ENCODE measurements at places on chromosomes 3 and 15.

- DNase-seq, result no peak
Measured at GRCh38 chr15:73165844-73166243, 113.6 kb downstream of the NEO1 start.

DNA sequence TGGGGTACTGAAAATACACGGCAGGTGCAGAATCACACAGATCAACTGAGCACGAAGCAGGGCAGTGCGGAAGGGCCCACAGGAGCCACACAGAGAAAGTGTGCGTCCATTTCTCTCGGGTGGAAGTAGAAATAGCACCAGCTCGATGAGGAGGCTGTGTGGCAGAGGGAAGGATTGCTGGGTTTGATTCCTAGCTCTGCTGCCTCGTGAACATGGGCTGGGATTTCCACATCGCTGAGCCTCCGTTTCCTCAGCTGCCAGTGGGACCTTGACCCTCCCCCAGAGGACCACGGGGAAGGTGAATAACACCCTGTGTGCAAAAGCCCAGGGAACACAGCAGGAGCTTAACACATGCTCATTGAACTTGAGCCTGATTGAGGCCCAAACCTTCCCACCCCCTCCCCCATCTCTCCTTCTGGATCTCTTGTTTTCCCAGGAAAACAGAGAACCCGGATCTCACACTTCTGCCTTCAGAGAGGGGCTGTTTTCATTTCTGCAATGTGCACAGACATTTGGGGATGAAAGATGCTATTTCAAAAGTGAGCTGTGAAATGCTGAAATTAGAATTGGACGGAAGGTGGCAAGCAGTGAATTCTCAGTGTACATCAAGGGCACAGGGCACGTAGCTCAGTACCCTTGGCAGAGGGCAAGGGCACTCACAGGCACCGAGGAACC, 38.4 kb downstream of the ABTB1 start:
- DNase-seq, result no peak

DNA sequence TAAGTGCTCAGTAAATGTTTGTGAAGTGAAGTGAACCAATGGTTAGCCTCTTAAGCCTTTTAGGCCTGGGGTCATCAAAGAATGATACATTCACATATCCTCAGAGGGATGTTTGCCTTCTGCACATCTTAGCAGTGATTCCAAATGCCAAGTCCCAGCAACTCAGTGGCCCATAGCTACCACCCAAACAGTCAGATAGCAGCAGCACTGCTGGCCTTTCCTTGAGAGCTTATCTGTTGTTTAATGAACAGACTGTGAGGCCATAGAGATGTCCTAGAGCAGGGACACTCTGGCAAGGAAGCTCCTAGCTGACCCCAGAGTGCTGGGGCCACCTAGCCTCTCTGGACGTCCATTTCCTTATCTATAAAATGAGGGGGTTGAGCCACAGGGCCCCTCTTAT, 86.8 kb downstream of the CYP19A1 start:
- no peak for DNase-seq

GRCh38 chr15:80915472-80915871, 74.1 kb downstream of the MESD start:
- no peak for DNase-seq
